ENCODE measurements at places on chromosomes 7 and 10. TPM values are rescaled to one million over a fixed set of nuclear protein-coding genes. Genes with fewer than 3 reads are reported as not detected.

DNA sequence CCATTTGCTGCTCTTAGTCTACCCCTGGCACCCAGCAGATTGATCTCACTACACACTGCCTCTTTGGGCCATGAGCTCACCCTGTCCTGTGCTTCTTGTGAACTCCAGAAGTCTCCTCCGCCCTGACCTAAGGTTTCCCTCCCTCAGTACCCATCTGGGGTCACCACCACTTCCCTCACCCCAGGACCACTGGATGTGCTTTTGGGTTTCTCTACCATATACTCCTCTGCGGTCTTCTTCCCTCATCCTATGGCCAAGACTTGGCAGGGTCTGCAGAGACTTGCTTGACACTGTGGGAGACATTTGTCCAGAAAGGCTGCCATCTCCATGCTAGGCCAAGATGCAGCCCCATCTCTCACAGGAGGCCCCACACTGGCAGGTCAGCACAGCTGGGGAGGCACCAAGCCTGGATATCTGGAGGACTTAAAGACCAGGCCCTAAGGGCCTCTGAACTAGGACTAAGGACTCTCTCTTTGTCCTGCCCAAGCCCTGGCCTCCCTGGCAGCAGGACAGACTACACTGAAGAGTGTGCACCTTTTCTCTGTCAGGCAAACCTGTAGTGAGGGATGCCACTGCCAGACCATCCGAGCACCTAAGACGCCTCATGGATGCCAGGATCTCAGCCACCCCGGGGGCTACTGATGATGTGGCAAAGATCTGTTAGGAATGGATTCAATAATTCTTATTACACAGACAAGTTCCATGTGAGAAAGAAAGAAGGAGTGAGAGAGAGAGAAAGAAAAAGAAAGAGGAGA, 134.6 kb downstream of the ZNF467 start:
- no peak for DNase-seq

DNA sequence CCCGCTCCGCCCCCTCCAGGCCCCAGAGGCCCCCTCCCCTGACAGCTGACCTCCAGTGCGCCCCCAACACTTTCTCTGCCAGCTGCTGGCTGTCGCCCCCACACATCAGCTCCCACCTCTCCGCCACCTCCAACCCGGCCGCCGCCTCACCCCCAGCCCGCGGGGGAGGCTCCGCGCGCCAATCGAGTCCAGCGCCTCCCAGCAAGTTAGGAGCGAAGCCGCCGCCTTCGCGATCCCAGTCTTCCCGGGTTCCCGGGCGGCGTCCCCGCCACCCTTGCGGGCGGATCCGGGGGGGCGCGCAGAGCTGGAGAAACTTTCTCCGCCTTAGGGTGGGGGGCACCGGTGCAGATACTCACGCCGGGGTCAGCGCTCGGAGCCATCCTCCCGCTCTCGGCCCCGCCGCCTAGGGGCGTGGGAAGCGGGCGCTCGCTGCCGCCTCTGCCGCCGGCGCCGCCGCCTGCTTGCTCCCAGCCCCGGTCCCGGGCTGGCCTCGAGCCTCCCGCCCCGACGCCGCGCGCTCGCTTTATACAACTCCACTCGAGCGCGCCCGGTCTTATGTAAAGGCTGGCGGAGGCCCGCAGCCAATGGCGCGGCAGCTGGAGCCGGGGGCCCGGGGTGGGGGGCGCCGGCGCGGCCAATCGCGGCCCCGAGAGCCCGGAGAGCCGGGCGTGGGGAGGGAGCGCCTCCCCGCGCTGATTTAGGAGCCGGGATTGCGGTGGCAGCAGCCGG, at the start of gene CRTAC1:
Gene CRTAC1 (minus strand): TSS at position 529 of the 729 bp plus-strand sequence. CDS start 149 bp downstream, at position 380.
- no peak for DNase-seq

- DNase-seq = no peak
Observed at GRCh38 chr10:62182595-62182994, 86.0 kb downstream of the RTKN2 start.

GRCh38 chr7:42292991-42293521, 56.0 kb upstream of the GLI3 start:
- DNase-seq = no peak

- peak; percentile 94 for DNase-seq
Observed at GRCh38 chr7:34357068-34357467, 300.9 kb upstream of the NPSR1 start.

DNA sequence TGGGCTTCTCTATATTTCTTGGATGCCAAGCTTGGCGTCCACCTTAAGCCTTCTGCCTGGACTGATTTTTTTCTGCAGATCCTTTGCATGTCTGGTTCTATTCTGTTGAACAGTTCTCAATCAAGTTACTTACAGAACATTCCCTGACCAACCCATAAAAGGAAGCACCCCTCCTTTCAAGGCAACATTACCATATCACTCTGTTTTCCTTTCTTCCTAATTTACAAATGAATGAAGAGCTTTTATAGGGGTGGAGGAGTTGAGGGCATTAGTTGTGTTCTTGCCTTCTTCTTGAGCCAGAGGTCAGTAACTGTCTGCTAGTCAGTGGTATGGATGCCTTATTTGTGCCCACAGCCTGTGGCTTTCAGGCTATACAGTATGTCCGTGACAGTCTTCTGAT, 361.0 kb downstream of the PHTF2 start:
- DNase-seq = no peak

DNA sequence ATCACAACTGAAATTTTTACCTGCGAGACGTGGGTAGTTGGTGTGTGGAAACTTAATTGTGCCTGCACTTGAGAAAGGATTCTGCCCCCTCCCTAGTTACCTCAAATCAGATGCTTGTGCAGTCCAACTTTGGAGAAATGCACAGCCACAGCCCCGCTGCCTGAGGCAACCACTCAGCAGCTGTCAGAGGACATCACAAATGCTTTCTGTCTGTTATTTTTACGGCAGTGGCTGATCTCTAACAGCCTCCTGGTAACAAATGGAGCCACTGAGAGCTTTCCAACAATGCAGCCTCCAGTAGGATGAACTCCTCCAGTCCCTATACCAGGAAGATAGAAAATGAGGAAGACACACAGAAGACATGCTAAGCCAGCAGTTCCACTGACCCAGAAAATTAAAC, 712.2 kb upstream of the GHITM start:
- DNase-seq = no peak

DNA sequence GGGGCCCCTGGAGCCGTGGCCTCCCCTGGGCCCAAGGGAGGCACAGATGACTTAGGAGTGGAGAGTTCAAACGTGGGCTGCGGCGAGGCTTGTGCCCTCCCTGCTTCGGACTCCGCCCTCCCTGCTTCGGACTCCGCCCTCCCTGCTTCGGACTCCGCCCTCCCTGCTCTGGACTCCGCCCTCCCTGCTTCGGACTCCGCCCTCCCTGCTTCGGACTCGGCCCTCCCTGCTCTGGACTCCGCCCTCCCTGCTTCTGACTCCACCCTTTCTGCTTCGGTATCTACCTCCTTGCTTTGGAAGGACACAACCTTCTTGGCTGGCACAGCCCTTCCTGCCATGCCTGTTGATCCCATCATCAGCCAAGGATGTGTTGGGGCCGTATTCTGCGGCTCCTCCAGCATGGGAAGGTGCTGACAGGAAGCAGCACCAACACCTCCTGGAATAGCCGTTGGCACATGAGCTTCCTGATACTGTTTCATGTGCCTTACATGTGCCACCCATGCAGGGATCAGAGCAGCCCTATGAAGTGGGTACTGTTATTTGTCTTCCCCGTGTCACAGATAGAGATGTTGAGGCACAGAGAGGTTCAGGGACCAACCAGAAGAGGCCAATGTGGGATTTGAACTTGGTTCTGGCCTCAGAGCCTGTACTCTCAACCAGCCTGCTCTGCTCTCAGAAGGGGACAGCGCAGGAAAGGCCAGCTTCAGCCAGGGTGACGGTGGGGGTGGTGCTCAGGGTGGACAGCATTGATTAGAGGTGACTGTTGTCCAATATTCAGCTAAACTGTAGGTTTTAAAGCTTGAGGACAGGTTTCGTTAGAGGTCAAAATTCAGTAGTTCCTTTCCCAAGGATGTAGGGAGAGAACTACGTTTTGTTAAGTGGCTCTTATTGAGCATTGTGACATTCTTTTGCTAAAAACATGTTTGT, 114.5 kb downstream of the NKX6-2 start:
- DNase-seq = no peak

NANOS1 gene
- 1.3 TPM for total RNA-seq

NKX2-3 gene
- 1.2 TPM for total RNA-seq

CCDC172 gene
- total RNA-seq = not detected

DNA sequence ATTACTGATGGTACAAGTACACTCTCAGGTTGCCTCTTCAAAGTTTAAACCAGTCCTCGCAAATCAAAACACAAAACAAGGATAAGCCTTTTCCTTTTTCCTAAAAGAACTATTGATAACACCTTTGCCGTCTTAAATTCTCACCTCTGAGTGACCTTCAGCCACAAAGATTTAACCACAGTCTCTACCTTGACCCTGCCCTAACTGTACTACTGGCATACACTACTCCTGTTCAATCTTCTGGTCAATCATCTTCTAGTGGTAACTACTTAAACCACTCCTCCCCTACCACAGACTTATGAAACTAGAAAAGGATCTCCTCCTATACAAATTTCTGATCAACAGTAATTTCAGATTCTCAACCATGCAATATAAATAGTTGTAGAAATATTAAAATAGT, 15.1 kb downstream of the UPF2 start:
- DNase-seq = no peak

All from A172 (cell line).